ENCODE measurements at places on chromosomes 12 and 14.

DNA sequence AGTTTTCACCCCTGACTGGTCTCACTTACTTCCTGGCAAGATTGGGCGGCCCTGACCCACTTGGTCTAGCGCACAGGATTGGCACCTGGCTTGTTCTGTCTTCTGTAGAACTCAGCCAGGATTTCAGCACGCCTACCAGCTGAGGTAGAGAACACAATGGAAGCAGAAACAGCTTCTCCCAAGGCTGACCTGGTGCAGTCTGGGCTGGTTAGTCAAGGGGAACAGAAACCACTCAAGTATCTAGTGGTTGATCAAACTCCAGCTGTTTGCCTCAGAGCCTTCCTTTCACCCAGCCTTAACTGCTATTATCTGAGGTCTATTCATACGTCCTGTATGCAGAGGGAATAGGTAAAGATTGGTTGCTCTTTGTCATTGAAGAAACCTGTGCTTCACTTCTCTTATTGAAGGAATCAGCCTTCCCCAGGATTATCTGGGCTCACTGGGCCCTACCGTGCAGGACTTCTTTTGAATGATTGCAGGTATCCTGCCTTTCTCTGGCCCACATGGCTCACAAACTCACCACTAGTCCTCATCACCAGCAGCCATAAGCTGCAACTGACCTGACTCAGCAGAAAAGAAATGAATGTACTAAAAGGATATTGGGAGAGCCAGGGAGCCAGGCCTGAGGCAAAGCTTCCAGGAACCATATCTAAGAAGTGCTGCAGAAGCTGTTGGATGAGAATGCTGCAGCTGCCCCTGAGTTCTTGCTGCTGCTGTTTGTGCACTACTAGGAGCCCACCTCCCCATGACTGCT lies 2.5 kb upstream of the PLEKHD1 start:
- DNase-seq, result no peak

GRCh38 chr14:24880689-24881088 lies 169.3 kb downstream of the STXBP6 start:
- DNase-seq, result no peak

DNA sequence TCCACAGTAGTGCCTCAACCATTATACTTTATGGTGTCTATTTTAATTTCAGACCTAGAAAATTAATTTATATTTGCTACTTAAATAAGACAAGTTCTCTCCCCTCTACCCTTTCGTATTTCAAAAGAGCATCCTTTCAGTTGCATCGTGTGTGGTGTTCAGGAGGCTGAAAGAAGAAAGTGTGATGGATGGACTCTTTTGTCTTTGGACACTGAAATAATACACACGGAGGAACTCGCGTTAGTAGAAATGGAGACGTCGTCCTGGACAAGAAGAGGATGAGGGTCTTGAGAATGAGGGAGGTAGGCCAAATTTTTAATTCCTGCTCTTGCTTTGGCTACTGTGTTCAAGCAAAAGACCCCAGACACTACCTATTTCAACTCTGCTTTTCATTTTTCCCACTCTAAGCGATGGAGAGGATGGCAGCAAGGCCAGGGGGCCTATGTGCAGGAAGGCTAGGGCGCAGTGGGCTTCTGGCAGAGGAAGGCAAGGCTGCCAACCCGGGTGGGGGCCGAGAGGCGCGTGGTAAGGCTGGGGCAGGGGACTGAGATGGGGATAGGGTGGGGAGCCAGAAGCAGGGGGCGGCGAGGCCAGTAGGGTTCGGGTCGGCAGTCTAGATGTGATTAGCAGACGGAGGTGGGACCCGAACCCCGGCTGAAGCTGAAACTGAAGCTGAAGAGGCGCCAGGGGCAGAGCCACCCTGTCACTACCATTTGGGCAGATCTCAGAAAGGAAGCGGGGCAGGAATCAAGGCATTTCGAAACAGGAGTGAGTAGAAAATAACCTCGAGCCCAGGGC lies 722 bp downstream of the TMED8 start:
- DNase-seq, result peak; percentile 38

GRCh38 chr12:108173892-108174291 lies 44.8 kb downstream of the WSCD2 start:
- DNase-seq, result no peak

DNA sequence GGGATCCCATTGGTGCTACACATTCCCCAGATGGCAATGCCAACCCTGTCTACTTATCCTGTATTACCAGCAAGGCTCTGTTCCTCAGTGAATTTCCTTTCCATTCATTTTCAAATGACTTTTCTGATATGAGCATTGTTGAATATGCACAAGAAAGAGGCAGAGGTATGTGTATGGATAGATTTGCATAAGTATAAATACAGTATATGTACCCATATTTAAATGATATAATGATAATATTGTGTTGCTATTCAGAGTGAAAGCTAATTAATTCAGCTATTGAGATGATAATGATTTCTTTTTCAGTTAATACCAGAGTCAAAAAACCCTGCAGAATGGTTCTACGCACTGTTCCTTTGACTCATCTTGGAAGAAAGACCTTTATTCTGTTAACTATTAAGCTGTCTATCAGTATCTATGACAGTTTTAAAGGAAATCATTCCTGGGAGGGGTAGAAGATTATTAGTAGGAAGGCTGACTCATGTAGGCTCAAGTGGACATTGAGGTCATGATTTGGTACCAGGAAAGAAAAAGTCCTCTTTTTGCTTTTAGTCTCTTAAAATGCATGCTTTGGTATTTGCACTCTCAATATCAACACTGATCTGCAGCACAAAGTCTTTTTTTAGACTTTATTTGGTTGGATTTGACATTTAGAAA lies 44.9 kb upstream of the GAS2L3 start:
- DNase-seq, result no peak

DNA sequence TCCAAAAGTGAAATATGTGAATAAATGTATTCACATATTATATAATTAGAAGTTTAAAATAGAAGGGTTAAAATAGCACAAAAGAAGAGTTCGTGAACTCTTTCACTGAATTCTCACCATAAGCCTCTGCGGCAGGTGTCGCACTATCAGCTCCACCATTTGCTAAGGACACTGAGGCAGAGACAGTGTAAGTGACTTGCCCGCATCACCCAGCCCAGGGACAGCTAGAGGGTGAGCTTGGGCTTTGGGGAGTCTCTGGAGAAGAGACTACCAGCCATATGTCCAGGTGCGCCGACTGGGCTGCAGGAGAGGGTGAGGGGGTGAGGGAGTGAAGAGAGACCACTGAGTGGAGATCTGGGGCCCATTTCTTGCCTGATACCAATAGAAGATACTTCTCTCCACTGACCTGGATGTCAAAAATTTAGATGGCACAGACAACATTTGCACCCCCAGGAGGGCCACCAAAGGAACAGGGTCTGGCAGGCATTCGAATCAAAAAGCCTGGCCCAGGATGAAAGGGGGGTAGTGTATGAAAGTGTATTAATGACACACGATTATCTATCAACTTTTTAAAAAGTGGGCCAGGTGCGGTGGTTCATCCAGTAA lies 28.5 kb downstream of the FAIM2 start:
- DNase-seq, result no peak

GRCh38 chr14:76753541-76754198 lies 7.6 kb upstream of the VASH1 start:
- DNase-seq, result no peak

DNA sequence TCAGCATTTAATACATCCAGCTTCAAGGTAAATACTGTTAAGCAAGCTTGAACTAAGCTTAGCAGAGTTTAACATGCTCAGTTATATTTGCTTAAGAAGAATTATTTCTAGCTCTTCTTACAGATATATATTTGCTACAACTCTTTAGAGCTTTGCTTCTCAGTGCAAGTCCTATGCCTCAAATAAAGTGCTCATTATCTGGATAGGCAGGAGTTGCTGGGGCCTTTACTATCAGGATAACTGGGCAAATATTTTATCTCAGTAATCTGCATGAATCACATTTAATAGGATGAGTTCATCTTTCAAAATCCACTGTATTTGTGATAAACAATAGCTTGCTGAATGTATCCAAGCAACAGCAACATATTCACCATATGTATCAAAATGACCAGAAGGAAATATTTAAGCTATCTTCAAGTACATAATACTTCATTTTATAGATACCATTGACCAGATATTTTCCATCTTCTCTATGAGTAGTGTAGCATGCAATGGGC lies 187.6 kb downstream of the NOVA1 start:
- DNase-seq, result no peak

GRCh38 chr12:27653661-27654060 lies 42.6 kb upstream of the REP15 start:
- DNase-seq, result no peak

DNA sequence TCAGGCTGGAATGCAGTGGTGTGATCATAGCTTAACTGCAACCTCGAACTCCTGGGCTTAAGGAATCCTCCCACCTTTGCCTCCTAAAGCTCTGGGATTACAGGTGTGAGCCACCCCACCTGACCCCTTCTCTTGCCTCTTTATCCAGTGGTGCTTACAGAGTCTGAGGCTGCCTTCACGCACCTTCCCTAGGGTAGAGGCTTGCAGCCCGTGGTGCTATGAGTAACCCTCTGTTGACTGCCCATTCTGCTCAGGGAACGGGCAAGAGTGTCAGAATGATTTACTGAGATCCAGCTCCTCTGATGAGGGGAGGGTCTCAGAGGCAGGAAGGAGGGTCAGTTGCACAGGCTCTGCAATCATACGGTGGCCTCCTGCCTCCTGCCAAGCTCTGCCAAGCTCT lies 125.1 kb upstream of the TBX3 start:
- no peak for DNase-seq

DNA sequence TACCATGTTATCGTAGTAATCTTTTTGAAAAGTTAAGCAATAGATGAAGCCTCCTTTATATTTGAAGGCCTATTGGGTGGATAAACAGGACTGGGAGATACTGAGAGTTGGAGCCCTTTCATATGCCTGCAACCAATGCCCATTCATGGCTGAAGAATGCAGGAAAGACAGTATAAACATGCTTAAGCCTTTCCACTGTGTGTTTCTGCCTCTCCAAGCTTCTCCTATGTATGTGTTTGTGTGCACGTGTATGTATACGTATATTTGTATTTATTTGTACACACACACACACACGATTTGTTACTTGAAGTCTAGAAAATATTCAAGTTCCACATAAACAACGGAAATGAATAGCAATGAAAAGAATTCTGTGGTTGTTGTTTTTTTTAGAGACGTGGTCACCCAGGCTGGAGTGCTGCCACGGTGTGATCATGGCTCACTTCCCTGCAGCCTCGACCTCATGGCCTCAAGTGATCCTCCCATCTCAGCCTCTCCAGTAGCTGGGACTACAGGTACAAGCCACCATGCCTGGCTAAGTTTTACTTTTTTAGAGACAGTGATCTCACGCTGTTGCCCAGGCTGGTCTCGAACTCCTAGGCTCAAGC lies 1453.5 kb downstream of the AACS start:
- no peak for DNase-seq

GRCh38 chr14:66425402-66425801 lies 60.8 kb upstream of the CCDC196 start:
- DNase-seq, result no peak

GRCh38 chr14:90409209-90409730 lies 12.4 kb downstream of the CALM1 start:
- DNase-seq, result no peak

GRCh38 chr12:77130193-77130592 lies 64.8 kb upstream of the E2F7 start:
- no peak for DNase-seq

- DNase-seq, result no peak
Measured at GRCh38 chr12:131850856-131851559, 22.8 kb downstream of the MMP17 start.

DNA sequence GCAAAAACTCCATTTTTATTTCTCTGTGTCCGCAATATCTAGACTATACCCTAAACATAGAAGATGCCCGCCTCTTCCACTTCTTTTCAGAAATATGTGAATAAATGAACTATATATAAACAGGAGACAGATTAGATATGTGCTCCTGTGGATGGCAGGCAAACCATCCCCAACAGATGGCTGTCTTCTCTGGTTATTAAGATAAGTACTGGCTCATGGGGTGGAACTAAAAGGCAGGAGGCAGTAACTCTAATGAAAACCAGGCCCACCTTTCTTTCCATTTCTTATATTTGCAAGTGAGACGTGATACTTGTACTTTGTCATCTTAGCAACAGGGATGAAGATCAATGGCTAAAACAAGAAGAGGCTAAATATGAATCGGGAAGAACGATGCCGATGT lies 20.2 kb downstream of the E2F7 start:
- DNase-seq, result no peak

DNA sequence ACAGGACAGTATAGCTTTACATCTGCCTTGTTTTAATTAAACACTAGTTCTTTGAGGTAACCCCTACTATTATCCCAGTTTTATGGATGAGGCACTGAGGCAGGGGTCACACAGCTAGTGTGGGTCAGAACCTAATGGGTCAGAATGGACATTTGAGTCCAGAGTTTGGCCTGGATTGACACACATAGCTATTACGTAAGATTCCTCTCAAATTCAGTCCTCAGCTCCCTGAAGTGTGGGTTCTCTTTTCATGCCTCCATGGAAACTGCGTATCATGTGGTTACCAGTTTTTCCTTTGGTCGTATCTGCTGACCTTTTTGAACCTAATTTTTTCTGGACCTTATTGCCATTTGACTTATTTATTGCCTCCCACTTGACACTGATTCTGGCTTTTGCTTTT lies 40.4 kb downstream of the PSEN1 start:
- no peak for DNase-seq

DNA sequence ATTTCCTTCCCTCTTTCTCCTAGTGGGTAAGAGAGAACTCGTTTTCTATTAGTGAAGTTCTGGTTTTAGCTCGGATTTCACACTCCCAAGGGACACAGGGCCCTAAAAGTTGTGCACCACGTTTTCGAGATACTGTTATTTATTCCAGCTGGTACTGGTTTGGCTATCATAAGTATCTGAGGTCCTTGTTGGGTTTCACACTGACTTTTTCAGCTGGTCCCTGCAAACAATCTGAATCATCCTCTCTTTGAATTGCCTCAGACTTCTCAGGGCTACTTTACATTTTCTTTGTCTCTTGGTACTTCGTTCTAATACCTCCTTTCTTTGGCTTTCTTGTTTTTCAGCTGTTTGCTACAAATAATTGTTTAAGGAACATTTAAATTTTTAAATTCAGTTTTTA lies 75.7 kb downstream of the SCN8A start:
- DNase-seq, result no peak

DNA sequence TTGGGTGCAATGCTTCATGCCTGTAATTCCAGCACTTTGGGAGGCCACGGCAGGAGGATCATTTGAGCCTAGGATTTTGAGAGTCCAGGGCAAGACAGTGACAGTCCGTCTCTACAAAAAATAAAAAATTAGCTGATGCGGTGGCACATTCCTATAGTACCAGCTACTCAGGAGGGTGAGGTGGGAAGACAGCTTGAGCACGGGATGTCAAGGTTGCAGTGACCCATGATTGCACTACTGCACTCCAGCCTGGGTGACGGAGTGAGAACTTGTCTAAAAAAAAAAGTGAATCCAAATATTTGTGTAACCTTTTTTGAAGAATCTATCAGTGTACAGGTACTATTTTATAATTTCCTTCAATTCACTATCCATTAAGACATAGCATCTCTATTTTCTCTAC lies 112.5 kb downstream of the DENND5B start:
- no peak for DNase-seq

- no peak for DNase-seq
Measured at GRCh38 chr12:1622406-1622805, 6.6 kb upstream of the WNT5B start.

Data from K562 (cell line).